ENCODE measurements at places on chromosomes 2 and 18.
A peak's percentile ranks its signal among the peaks of the same experiment; 100 is the strongest.

DNA sequence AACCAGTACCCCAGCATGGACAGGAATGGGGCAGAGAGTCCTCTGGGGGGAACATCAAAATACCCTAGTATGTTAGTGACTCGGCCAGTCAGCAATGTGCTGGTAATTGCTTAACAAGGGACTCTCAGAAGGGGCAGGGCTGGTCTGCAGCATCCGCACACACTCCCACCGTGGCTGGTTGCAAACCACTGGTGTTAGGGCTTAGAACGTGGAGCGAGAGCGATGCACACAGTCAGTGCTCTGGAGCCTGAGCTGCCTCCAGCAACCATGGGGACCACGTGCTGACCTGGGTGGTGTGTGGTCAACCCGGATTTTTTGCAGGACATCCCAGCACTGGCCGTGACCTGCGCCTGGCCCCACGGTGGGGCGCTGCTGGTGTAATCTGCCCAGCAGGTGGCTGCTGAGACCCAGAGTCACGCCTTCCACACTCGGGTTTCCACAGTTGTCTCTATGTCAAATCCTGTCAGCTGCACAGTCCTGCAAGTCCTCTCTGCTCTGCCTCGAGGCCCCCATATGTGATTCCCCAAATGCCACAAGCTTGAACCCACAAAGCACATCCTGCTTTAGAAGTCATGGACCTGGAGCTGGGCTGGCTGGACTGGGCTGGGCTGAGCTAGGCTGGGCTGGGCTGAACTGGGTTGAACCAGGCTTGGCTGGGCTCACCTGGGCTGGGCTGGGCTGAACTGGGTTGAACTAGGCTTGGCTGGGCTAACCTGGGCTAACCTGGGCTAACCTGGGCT is 50.6 kb upstream of the GPC1 start:
- no peak for DNase-seq

DNA sequence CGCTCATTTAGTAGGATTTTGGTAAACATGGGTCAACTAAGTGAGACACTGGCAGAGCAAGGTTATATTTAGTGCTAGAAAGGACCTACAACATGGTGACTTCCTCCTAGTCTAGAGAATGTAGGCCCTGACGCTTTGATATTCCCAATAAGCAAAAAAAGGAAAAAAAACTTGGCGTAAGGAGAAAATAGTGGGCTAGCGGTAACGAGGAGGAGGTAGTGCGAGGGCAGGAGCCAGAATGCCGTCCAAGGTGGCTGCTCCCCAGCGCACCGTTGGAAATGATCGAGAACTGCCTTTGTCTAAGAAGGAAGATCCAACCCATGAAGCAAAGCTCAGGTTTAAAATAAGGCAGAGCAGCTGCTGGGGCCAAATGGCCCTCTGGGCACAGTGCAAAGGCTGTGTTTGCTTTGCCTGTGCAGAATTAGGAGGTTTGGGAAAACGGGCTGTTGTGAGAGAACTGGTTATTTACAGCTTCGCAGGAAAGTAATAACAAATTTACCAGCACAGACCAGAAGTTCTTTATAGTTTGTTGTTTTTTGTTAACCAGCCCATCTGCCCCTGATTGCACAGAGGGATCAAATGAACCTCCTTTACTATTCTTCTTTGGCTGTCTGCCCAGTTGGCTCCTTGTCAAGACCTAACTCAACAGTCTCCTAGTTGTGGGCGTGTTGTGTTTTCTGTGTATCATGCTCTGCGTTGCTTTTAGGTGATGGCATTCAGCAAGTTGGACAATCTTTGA is 86.6 kb downstream of the ITGB1BP1 start:
- peak; percentile 38 for DNase-seq

- DNase-seq, result no peak
Observed at GRCh38 chr18:32701313-32701712, 71.5 kb downstream of the KLHL14 start.

GRCh38 chr2:1550076-1550475 is 136.8 kb downstream of the TPO start:
- DNase-seq, result no peak

DNA sequence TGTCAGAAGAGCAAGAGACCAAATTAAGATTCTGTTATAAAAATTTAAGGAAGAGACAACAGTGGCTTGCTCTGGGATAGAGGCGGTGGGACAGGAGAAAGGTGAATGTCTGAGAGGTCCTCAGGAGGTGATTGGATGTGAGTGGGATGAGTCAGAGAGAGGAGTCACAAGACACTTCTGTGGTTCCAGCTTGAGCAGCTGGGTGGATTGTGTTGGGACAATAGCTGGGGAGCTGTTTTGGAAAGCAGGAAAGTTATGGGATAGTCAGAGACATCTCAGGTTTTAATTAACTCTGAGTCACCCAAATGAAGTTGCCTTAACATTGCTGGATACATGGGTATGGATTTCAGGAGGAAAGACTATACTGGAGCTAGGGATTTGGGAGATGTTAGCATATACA is 218.0 kb upstream of the TRIB2 start:
- DNase-seq, result no peak

DNA sequence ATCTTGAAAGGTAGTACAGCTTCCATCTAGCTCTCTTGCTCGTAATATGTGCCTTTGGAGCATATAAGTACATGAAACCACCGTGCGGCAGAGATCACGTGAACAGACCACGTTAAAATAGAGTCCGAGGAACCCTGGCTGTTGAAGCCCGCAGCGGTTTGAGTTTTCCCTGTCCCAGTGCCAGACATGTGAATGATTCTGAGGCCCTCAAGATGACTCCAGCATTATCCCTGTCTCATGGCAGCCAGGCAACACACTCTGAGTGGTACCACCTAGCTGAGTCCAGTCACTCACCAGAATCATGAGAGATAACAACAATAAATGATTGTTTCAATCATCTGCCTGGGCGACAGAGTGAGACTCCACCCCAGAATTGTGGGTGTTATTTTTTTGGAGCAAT is 21.6 kb upstream of the AAK1 start:
- no peak for DNase-seq

GRCh38 chr2:231708773-231709635 is 679 bp downstream of the PTMA start:
- peak; percentile 70 for DNase-seq

GRCh38 chr2:195322324-195322723 is 334.7 kb upstream of the SLC39A10 start:
- DNase-seq, result no peak

DNA sequence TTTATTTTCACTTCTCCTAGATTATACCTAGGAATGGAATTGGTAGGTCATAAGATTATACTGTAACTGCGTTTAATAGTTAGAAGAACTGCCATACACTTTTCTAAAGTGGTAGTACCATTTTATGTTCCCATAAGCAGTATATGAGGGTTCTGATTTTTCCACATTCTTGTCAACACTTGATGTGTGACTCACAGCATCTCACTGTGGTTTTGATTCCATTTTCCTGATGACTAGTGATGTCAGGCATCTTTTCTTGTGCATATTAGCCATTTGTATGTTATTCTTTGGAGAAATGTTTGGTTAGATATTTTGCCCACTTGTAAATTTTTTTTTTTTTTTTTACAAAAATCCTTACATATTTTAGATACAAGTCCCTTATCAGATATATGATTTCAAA is 2.3 kb downstream of the DCAF17 start:
- no peak for DNase-seq

DNA sequence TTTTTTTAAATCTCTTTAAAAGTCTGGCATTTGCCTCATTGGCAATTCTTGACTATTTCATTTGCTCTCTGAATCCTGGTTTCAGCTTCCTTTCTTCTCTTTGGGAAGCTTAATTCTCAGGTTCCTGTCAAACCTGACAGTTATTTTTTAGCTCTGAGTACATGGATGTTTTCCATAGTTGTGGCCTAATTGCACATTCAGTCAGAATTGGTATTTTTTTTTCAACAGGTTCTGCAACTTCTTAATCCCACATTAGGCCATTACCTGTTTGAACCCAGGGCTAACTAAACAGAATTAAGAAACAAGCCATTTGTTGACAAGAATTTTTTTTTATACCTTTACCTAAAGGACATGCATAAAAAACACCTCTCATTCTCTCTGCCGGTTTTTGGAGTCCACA is 338.8 kb downstream of the SETBP1 start:
- no peak for DNase-seq

DNA sequence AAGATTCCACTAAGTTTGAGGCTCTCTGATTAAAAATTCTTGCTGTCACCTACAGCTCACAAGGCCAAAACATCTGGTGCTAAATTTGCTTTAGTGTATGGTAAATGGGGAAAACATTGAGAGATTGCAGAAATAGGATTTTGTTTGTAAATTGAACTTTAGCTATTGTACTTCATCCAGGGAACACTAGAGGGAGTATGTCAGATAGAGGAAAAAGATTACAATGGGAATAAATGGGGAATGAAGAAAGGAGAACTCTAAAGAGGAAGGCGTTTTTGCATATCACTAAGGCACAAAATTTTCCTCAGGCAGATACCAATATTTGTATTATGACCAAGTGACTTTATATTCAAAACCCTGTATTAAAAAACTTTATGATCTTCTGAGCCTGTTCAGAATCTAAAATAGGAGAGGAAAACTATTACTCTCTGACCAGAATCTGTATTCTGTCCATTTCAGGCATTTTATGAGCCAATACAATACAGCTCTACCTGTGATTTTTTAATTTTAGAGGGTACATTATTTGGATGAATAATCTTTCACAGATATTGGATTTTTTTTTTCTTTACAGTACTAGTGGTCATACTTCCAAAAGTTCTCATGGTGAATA is 52.3 kb upstream of the ITGB6 start:
- no peak for DNase-seq

- DNase-seq, result no peak
Observed at GRCh38 chr2:219392754-219393153, 5.0 kb upstream of the DNPEP start.

DNA sequence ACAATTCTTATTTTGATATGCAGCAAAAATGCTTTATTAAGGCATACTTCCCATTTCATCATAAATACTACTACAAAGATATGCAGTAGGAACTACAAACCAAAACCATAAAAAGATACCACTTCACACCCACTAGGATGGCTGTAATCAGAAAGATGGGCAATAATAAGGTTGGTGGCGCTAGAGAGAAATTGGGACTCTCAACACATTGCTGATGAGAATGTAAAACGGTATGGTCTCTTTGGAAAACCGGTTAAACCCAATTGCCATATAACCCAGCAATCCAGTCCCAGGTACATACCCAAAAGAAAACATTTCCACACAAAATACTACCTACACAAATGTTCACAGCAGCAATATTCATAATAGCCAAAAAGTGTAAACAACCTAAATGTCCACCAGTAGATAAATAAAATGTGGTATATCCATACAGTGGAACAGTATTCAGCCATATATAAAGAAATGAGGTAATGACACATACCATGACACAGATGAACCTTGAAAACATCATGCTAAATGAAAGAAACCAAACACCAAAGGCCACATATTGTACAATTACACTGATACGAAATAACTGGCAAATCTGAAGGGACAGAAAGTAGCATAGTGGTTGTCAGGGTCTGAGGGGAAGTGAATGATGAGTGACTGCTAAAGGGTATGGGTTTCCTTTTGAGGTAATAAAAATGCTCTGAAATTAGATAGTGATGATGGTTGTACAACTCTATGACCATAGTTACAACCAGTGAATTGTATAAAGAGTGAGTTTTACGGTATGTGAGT is 12.7 kb downstream of the SP3 start:
- DNase-seq, result no peak

- DNase-seq, result peak; percentile 14
Observed at GRCh38 chr2:67446491-67446911, 49.4 kb downstream of the ETAA1 start.

DNA sequence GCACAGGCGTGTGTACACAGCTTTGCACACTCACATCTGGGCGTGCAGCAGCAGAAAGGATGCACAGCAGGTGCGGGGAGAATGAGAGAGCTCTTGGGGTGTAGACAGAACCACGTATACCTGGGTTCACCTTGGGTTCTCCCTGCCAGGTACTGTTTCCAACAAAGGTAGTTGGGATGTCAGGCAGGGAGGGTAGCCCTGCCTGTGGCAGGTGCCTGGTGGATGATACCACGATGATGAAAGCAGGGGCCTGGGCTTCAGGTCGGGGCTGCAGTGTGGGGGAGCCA is 6.5 kb upstream of the ARID5A start:
- DNase-seq, result no peak

GRCh38 chr18:25299426-25300300 is 52.3 kb downstream of the ZNF521 start:
- no peak for DNase-seq

All from pancreas (tissue), 10 donors.